HCT116 (cell line): ENCODE measurements at places on chromosomes 6 and 20.

- peak; percentile 60 for DNase-seq
These were observed 359.2 kb downstream of the GJA1 start for GRCh38 chr6:121794630-121795029.

GRCh38 chr20:33474097-33474873 is 15.6 kb upstream of the CBFA2T2 start:
- DNase-seq = no peak

DNA sequence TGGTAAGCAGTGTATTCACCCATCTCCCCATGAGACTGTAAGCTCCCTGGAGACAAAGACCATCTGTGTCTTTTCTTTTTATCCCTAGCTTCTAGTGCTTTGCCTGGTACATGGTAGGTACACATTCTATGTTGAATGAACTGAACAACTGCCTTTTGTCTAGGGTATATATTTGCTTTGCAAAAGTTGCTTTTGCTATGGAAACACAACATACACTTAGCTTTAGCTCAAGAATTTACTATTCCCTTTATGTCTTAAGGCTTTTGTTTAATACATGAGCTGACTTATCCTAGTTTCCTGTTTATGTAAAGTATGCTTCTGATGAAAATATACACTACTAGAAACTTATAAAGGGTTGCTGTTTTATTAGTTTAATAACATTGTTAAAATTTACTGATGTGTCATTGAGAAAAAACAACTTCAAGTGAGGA is 198.2 kb downstream of the PRL start:
- DNase-seq = no peak

DNA sequence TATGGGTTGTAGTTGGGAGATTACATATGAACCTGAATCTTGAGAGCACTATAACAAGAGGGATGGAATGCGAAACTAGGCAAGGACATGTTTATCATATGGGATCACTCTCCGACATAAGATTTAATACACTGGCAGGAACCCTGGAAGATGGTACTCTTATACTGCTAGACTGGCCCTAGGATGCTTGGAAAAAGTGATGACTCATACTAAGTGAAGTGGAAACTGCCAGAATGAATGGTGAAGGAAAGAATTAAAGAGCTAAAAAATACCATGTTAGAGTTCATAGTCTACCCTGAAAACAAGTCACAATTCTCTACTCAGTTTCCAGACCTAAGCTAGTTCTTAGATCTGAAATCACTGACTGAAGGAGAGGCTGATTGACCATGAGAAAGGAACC is 45.5 kb upstream of the THEMIS start:
- DNase-seq = no peak

- DNase-seq = no peak
These were observed 489.1 kb downstream of the PREX1 start for GRCh38 chr20:48338717-48339116.

GRCh38 chr6:21928827-21929226 is 335.3 kb downstream of the SOX4 start:
- no peak for DNase-seq

GRCh38 chr6:6579281-6579680 is 9.2 kb upstream of the LY86 start:
- no peak for DNase-seq

GRCh38 chr6:67558985-67559384 is 1076.1 kb upstream of the ADGRB3 start:
- DNase-seq = no peak

- DNase-seq = peak; percentile 96
These were observed 63.7 kb downstream of the GPX5 start for GRCh38 chr6:28589234-28589956.

DNA sequence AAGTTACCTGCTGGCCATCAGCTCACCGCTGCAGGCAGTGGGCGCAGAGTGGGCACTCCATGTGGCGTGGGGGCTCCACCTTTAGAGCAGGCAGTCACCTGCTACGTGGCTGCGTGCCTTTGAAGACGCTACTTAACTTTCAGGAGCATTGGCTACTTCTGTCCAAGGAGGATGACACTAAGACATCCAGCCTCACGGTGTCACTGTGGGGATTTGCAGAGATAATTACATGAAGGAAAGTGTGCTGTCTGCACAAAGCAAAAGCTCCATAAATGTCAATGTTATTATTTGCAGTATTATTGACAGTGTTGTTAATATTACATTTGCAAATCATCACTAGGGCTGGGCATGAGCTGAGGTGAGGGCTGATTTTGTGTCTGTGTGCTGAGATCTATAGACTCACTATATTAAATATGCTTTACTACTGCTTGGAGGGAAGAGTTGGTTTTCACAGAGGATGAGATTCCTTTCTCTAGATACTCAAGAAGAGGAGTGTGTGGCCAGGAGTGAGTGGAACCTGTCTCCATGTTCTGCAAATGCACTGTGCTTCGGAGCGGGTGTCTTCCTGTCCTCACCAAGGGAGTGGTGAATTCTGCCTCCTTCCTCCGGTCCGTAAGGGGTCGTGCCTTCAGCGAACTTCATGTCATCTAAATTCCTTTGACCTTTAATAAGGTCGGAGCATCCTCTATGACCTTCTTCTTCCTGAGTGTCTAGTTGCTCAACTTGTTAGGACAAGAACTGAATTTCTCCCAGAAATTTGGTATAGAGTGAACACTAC is 165.8 kb upstream of the SYNDIG1 start:
- no peak for DNase-seq

GRCh38 chr6:57177545-57178265 is 5.6 kb downstream of the BAG2 start:
- no peak for DNase-seq

DNA sequence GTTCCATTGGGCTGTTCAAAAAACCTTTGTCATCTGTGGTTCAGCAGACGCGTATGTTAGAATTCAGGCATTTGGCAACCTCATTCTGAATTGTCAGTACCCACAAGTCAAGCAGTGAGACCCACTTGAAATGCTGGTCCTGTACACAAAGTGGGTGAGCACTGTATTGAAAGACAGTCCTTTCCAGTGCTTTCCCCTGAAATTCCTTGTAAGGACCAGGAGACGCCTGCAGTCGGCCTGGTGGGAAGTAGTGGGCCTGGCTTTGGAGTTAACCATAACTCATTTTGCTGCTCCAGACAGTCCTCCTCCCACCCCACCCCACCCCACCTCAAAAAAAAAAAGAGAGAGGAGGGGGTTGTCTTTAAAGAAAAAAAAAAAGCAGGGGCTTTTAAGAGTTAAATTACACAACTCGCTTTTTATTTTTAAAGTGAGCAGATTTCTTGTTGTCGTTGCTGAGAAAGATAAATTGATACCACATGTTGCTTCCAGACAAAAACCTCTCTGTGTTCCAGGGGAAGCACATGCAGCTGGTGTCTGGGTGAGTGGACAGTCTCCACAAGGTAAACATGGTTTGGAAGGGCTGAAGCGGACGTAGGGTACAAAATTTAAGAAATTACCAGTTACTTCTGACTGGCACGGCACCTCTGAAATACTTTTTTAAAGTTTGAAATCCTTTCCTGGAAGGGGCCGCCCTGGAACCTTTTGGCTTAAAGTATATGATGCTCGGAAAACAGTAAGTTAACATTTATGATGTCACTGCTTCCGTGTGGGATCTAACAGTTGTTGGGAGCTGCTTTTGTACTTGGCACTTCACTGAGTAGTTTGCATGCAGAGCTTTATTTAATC is 95.3 kb downstream of the FOXO3 start:
- no peak for DNase-seq

GRCh38 chr6:40251637-40252300 is 317.5 kb upstream of the MOCS1 start:
- DNase-seq = no peak

DNA sequence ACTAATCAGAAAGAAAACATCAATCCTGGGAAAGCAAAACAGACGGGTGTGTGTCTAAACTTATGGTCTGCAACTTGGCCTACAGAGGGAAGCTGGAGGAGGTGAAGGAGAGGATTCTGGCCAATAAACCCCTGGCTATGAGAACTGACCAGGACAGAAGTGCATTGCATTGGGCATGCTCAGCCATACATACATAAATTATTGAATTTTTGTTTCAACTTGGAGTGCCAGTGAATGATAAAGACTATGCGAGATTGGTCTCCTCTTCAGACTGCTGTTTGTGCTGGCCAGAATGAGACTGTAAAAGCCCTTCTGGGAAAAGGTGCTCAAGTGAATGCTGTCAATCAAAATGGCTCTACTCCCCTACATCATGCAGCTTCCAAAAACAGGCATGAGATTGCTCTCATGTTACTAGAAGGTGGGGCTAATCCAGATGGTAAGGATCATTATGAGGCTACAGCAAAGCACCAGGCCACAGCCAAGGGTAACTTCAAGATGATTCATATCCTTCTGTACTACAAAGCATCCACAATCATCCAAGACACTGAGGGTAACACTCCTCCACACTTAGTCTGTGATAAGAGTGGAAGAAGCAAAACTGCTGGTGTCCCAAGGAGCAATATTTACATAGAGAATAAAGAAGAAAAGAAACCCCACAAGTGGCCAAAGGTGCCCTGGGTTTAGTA is 17.4 kb downstream of the ADNP start:
- no peak for DNase-seq

DNA sequence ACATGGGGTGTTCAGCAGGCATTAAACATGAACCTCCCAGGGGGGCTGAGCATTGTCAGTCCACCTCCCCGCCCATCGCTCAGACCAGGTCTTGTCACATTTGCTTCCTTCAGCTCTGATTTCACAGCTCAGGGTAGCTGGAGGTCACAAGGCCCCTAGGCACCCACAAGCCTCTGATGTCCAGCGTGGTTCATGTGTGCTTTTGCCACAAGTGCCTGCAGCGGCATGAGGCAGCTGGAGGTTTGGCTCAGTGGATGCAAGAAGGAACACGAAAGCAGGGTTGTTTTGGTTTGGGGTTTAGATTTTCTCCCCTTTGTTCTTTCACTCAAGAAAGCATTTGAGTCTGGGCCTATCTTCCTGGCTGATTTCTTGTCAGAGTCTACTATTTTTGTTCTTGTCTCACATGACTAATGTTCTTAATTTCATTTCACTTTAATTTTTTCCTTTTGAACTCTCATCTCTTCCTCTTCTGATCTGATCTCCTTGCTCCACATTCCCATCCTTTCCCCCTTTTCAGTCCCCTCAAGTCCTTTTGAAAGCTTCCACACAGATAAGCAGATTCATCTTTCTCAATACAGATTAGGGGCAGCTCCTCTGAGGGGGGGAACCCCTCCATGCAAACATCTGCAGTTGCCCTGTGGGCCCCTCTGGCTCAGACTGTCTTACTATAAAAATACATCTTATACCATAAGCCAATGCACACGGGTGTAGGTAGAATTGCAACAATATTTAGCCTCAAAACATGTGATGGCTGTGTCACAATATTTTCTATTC is 68.1 kb upstream of the CEP85L start:
- no peak for DNase-seq

GRCh38 chr6:34172961-34173775 is 27.3 kb upstream of the GRM4 start:
- DNase-seq = no peak

- no peak for DNase-seq
These were observed 85.5 kb upstream of the FLRT3 start for GRCh38 chr20:14422892-14423291.

GRCh38 chr20:24868396-24868927 is 80.6 kb upstream of the CST7 start:
- DNase-seq = no peak

DNA sequence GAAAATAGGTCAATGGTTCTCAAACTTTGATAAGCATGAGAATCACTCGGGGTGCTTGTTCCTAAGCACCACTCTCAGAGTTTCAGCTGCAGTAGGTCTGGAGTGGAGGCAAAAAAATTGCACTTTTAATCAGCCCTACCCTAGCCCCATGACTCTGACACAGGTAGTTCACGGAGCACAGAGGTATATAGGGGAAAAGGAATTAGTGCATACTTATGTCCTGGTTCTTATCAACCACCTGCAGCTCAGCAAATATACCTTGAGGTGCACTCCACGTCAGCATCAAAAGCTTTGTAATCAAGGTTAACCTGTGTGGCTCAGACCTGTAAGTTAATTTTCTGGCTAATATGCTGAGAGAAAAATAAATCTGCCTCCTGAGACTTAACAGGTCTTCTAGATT is 138.8 kb upstream of the HMGN3 start:
- no peak for DNase-seq

DNA sequence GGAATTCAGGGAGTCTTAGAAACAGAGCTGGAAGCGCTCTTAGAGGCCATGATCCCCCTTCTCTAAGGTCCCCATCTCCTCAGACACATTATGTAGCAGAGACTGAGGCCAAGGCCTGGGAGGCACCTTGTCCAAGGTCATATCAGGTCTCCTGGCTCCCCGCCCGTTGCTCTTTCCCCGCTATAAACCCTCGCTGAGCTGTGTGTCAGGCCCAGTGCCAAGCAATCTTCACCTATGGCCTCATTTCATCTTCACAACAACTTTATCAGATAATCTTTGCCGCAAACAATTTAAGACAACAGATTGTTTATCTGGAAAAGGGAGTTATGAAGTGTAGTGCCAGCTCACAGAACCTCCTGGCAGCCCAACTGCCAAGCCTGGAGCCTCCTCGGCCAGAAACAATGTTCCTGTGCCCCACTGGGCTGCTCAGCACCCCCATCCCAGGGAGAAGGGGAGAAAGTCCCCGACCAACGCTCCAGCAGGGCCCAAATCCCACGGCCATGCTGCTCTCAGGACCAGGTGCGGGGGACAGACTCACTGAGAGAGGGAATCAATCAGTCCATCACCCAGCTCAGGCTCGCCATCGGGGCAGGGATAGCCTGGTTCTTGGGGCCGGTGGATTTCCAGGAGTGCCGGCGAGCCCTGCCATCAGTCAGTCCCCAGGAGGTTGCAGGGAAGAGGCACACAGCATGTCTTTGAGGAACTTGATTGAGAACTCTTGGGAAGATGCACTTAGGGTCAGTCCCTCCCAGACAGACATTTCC is 16.9 kb upstream of the FANCE start:
- DNase-seq = no peak

DNA sequence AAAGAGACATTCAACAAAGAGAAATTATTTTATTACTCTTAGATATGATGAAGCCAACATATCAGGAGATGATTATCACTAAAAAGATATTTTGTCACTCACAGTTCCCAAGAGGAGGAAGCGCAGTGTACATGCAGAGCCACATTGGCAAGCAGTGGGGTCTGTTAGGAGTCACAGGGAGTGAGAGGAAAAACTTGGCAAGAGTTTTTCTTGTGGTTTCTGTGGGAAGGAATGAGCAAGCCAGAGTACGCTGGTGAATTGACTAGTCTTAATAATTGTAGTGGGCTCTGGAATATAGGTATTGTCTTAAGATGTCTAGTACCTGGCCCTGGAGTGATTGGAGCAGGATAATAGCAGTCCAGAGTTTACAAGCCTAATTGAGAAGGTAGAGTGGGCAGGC is 1095.2 kb downstream of the GRIK2 start:
- DNase-seq = no peak

DNA sequence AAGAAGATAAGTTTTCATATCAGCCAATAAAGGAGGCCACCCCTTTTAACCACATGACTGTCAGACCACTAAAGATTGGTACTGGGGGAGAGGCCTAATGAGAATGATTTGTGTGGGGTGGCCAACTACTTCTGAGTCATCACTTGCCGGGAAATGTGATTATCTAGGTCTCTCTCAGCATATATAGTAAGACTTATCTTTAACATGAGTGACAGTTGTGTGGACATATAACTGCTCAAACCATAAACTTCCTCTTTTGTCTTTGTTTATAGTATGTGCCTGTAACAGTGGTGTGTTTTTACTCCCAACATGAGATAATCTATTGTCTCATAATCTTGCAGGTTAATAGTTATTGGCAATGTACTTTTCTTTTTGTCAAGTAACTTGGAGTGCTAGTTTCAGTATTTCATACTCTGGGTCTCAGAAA is 312.4 kb downstream of the CDKAL1 start:
- no peak for DNase-seq

- DNase-seq = no peak
These were observed 207.8 kb downstream of the OTOR start for GRCh38 chr20:16955971-16956370.

- no peak for DNase-seq
These were observed 10.4 kb upstream of the NT5DC1 start for GRCh38 chr6:116090251-116090650.

GRCh38 chr6:90109141-90109540 is 187.5 kb downstream of the BACH2 start:
- DNase-seq = no peak
